ENCODE measurements at places on chromosomes 7 and 10.

DNA sequence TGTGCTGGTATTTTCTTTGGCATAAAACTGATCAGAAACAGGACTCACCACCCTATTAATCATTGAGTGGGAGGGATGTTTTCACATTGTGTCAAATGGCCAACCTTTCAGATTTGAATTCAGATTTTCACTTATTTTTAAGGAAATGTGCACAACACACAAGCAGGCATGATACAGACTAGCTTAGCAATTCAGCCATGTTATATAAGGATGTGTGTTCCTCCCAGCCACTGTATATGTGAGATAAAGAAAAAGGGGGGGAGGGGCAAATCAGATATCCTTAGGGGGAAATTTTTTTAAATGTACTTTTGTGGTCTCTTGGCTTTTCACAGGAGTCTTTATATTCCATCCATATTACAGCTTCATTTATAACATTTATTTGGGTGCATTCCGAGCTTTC lies 3.1 kb downstream of the GAD2 start:
- no peak for DNase-seq

GRCh38 chr10:19491166-19491565 lies 325.1 kb upstream of the PLXDC2 start:
- no peak for DNase-seq

GRCh38 chr10:73886085-73886529 lies 11.8 kb upstream of the CAMK2G start:
- DNase-seq: peak; percentile 68

GRCh38 chr10:111102359-111102837 lies 25.6 kb downstream of the ADRA2A start:
- DNase-seq: peak; percentile 17

DNA sequence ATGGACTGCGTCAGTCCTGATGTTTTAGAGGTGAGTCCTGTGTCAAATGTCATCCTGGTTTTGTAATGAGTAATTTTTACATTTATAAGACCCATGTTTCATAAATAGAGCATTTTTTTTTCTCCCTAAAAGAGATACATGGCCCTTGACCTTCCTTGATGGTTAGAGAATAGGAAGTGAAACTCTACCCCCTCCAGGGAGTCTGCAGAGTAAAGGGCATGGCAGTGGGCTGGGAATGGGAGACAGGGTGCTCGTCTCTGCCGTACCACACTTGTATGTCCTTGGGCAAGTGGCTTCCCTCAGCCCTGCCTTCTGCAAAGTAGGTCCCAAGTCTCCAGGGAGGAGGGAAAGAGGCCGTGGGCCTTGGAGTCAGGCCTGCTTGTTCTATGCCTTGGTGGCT lies 63.9 kb downstream of the WDFY4 start:
- no peak for DNase-seq

- DNase-seq: no peak
These were observed 337.4 kb downstream of the PRPF18 start for GRCh38 chr10:13924040-13924725.

GRCh38 chr10:86711513-86712316 lies 43.4 kb downstream of the LDB3 start:
- DNase-seq: no peak

DNA sequence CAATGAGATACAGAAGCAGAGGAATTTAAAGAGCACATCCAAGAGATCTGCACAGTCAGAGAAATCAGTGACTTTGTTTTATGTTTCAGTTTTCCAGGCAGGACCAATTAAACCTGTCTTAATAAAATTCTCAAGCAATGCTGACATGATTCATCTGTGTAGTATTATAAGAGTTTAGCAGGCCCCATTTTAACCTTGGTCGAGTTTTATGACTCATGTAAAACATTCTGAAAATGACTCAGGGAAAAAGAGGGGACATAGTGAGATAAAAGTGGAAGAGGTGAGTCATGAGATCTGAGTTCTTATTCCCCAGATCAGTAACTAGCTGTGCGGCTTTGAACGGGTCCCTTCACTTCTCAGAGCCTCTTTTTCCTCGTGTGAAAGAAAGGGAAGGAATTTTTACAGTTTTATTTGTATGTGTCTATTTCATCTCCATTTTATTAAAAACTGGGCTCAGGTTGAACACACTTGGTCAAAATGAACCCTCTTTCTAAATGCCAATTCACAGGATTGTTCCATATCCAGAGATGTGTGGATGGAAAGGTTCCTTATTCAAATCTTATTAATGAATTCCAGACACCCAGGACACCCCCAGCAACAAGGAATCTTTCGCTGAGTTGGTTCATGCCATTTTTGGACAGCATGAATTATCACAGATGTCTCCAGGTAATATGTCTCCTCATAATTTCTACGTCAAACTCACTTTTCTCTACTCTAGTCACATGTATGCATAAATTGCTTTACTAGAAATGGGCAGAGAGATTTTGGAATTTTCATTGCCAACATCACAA lies 143.2 kb downstream of the JAZF1 start:
- no peak for DNase-seq

DNA sequence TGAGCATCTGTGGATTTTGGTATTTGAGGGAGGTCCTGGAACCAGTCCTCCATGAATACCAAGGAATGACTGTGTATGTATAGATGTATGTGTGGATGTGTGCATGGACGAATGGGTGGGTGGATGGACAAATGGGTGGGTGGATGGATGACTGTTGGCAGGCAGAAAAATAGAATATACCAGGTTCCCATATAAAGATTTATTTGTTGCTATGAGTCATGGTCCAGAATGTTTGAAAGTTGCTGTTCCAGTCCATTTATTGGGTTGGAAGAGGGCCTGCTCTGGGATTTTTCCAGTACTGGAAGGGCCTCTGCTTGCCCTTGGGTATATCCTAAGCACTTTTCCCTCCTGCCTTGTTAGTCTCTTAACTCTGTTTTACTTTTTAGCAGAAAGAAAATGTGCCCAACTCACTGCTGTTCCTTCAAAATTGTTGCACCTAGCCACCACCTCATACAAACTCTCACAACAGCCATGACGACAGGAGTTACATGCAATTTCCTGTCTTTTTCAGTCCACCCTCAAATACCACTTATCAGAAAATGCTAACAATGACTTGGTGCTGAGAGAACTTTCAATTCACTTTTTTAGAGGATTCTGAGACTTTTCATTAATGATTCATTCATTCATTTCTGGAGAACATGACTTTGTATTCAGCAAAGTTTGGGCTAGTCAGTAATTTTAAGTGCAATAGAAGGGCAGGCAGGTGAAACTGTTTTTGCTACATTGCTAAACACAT lies 108.1 kb downstream of the EEPD1 start:
- no peak for DNase-seq

GRCh38 chr10:31678575-31679516 lies 249.8 kb downstream of the ARHGAP12 start:
- no peak for DNase-seq

GRCh38 chr10:132449051-132449810 lies 52.2 kb downstream of the PWWP2B start:
- no peak for DNase-seq

GRCh38 chr7:105905910-105906568 lies 29.6 kb upstream of the ATXN7L1 start:
- no peak for DNase-seq

DNA sequence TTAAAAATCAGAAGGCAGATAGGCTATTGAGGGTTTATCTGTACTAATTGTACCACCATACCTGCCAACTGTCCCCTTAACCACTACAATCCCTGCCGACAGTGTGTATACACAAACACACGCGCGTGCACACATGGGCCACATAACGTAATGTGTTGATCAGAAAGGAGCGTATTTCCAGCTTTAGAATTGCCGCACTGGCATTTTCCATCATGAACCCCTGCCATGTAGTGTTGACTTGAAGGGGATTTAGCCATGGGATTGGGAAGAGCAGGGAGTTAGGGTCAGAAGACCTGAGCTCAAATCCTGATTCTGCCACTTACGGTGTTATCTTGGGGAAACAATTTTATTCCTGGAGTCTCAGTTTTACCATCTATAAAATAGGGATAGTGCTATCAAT lies 158.9 kb downstream of the TCF7L2 start:
- no peak for DNase-seq

GRCh38 chr10:58632216-58632615 lies 119.5 kb downstream of the BICC1 start:
- DNase-seq: no peak

- DNase-seq: no peak
These were observed 218.2 kb downstream of the CCDC3 start for GRCh38 chr10:12783293-12783692.

DNA sequence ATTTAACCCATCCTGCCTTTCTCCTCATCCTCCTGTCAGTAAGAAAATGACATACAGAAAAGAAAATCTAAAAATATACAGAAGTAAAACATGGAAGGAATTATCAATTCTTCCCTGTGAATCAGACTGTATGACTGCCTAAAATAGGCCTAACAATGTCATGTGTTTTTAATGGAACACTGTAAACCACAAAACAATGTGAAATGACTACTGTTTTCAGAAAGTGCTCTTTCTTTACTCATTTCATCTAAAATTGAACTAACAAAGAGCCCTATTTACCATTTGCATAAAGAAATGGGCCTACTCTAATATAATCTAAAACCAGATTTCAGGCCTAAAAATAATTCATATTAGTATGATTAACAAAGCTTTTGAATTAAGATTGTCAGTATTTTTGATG lies 35.7 kb downstream of the SEMA3E start:
- DNase-seq: no peak

GRCh38 chr10:4213441-4213840 lies 428.4 kb upstream of the KLF6 start:
- DNase-seq: no peak

GRCh38 chr7:40733578-40733977 lies 598.8 kb downstream of the SUGCT start:
- DNase-seq: no peak

- no peak for DNase-seq
These were observed 17.2 kb upstream of the AGR2 start for GRCh38 chr7:16822029-16822428.

DNA sequence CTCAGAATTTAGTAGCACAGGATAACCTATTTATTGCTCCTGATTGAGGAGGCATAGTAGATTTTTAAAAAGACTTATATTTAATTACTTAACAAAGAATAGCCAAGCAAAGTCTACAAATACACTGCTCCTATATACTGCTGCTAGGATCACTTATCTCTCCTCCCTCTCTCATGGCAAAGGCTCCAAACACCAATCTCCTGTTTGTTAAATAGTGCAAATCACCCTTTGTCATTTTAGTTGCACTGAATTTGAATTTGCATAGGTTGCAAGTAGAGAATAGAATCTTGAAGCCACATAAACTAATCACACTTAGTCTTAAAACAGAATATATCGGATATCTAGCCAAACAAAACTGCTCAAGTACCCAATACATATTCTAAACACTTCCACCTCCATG lies 219.1 kb upstream of the LRRN3 start:
- DNase-seq: no peak

GRCh38 chr10:48667960-48668590 lies 16.6 kb upstream of the WDFY4 start:
- no peak for DNase-seq

- DNase-seq: no peak
These were observed 948.8 kb downstream of the GRM8 start for GRCh38 chr7:126303926-126304325.

GRCh38 chr7:1569016-1569415 lies 816 bp downstream of the PSMG3 start:
- peak; percentile 38 for DNase-seq

- DNase-seq: no peak
These were observed 12.0 kb upstream of the CALML5 start for GRCh38 chr10:5511231-5511884.

All from NCI-H446 (cell line).